ENCODE measurements at places on chromosomes 6 and 20. TPM values are rescaled to one million over a fixed set of nuclear protein-coding genes. Genes with fewer than 3 reads are reported as not detected.

The KCNS1 gene
- total RNA-seq: not detected

GRCh38 chr6:115972679-115973078 is 88.0 kb downstream of the FRK start:
- DNase-seq: no peak

- no peak for DNase-seq
Observed at GRCh38 chr6:17983730-17984129, 3.7 kb downstream of the KIF13A start.

GRCh38 chr20:4787820-4788219 is 66.1 kb downstream of the PRND start:
- DNase-seq: no peak

The SLC22A16 gene
- not detected for total RNA-seq

GRCh38 chr6:75427329-75427728 is 66.3 kb downstream of the FILIP1 start:
- no peak for DNase-seq

The CFB gene
- total RNA-seq: not detected

DNA sequence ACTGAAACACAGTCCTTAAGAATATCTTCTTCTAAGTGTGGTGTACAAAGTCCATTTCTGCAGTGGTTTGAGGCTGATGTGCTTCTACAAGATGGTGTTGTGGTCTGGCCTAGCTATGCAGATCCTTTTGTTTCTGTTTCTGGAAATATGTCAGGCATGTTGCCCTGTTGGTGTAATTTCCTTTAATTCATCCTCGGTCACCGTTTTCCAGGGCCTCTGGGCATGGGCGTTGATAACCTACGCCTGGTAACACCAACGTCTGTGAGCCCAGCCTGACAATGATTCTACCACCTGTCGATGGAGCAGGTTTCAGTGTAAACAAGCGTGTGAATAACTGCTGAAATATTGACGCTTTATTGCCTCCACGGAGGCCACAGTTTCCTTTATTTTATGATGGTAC is 33.3 kb upstream of the AFDN start:
- DNase-seq: no peak

GRCh38 chr20:8097307-8097706 is 34.8 kb upstream of the PLCB1 start:
- DNase-seq: no peak

The NFATC2 gene
- 2.0 TPM for total RNA-seq

DNA sequence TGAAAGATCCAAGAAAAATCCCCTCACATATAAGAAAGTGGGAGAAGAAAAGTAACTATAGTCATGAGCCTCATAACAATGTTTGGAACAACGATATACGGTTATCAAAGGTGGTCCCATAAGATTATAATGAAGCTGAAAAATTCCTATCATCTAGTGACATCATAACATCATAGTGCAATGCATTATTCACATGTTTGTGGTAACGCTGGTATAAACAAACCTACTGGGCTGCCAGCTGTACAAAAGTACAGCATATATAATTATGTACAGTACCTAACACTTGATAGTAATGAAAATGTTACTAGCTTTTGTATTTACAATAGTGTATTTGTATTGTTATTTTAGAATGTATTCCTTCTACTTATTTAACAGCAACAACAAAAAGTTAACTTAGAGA is 240.7 kb downstream of the RNGTT start:
- DNase-seq: no peak

- DNase-seq: no peak
Observed at GRCh38 chr6:46276576-46277142, 105.9 kb upstream of the ENPP5 start.

- no peak for DNase-seq
Observed at GRCh38 chr6:142537612-142538478, 236.0 kb downstream of the ADGRG6 start.

GRCh38 chr6:26152226-26153101 is 65.2 kb downstream of the HFE start:
- DNase-seq: no peak

The ZBTB9 gene
- total RNA-seq: 18.4 TPM

All from neural crest cell (in vitro differentiated cells).